Mesenteric fat pad (tissue), 1 donor: ENCODE measurements at places on chromosomes 3 and 15.

DNA sequence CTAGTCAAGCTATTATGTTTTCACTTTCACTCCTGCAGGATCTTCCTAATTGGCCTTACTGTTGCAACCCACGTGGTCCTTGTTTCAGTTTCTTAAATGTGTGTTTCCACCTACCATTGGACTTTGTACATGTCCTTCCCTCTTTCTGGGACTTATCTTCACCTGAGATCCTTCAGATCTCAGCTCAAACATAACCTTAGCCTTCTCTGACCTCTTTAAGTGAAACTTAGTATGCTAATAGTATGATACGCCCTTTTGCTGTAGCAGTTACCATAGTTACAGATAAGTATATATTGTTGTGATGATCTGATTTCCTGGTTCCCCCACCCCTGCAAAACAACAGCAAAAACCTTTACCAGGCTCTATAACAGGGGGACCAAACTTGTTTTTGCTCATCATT lies 35.2 kb downstream of the U2SURP start:
- DNase-seq, result no peak

DNA sequence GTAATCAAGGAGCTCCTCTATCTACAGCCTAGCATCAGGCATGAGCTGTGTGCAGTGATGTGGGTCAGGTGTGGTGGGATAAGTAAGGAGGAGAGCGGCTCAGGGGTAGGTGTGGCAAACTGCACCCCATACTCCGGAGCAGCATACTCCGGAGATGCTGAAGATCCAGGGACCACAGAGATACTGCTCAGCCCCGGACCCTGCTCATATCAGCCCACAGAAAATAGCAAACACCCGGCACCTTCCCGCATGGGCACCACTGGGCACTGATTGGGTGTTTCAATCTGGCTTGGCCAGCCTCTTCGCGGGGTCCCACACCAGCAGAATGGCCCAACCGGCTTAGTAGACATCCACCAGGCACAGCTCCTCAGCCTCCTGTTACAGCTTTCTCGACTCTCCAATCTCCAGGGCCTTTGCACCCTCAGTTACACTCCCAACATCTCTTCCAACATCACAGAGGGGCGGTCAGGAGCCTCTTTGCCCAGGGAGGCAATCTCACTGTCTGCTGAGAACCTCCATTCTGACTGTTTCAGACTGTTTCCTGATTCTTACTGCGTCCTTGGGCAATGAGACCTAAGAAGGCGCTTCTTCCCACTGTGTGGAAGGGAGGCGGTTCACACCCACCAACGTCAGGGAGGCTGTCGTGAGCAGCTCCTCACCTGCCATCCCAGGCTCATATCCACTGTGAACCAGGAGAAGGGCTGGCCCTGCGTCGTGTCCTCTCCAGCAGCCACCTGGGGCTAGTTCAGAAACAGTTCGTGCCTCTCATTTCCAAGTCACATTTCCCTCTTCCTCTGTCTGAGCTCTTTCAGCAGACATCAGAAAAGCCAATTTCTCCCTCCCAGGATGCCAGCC lies 59.8 kb downstream of the CAPN7 start:
- DNase-seq, result no peak

DNA sequence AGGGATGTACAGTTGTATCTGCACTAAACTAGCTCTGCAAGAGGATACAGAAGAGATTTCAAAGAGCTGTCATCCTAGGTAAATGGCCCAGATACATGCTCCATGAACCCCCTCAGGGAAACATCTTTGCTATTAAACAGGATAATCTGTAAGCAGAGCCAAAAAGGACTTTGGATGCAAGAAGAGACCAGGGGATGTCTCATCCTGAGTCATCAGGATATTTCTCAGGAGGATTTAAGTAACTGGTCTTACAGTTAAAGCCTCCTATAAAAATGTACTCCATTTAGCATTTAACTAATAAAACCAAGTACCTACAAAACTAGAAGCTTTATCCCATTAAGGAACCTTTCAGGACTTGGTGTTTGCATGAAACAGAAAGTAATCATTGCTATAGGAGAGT lies 48.2 kb upstream of the PHLDB2 start:
- no peak for DNase-seq

DNA sequence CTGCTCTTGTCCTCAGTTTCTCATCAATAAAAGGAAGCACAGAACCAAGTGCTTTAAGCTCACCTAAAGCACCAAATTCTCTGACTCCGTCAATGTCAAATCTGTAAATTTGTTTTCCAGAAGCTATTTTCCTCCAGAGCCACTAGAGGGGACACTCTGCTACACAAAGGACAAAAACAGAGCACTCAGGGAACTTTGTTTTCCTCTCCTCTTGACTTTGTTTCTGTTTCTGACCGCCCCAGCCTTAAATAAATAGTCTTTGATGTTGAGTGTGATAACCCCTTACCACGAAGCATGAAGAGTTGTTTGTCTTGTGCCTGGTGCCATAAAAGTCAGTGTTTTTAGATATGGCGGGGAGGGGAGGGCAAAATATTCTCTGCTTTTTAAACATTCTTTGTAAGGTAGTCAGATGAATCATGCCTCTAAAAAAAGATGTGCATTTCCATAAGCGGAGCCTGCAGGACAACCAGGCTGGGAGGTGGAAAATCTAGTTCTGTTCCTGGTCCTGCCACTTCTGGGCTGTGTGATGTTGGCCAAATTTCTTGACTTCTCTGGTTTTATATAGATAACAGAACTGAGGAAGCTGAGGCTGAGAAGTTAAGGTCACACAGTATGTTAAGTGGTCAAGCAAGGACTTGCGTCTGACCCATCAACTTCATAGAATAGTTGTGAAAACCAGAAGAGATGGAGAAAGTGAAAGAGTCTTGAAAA lies 7.3 kb upstream of the ZBTB38 start:
- DNase-seq, result no peak

GRCh38 chr15:43316016-43316970 lies 14.1 kb downstream of the LCMT2 start:
- DNase-seq, result no peak

DNA sequence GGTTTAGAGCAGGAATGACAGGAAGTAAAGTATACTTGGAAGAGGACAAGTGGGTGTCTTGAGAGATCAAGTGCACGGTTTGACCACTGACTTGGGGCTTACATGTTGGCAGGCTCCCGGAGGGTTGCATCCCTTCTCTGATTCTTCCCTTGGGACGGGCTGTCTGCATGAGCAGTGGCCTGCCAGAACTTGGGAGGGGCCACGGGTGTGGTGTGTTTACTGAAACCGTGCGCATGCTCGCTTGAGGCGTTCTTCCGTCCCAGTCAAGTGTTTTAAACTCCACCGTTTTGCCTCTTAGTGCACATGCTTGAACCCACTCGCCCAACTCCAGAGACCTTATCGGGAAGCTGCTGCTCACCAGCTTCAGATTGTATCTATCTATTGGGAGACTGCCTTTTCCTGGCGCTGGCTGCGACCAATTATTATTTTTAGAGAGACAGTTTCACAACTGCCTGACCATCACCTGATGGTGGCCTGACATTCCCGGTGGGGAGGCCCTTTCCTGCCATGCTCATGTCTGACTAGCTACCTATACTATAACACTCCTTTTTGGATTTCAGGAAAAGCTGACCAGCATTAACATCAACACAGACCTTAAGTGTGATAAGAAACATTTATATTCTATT lies 14.9 kb upstream of the C3orf22 start:
- DNase-seq, result no peak

GRCh38 chr3:99599894-99600293 lies 38.5 kb upstream of the COL8A1 start:
- no peak for DNase-seq

DNA sequence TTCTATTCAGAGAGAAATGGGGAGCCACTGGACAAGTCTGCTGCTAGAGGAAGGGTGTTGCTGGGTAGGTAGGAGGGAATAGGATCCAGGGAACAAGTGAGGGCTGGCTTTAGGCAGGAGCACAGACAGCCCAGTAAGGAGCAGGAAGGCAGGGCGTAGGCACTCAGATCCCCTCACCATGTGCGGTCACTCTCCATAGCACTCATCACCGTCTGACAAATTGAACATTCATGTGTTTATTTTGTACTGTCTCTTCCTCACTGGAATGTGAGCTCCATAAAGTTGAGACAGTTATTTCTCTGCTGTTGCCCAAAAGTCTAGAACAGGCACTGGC lies 24.2 kb upstream of the LRRC34 start:
- no peak for DNase-seq

- DNase-seq, result no peak
Measured at GRCh38 chr15:74799255-74799855, 13.3 kb upstream of the LMAN1L start.

DNA sequence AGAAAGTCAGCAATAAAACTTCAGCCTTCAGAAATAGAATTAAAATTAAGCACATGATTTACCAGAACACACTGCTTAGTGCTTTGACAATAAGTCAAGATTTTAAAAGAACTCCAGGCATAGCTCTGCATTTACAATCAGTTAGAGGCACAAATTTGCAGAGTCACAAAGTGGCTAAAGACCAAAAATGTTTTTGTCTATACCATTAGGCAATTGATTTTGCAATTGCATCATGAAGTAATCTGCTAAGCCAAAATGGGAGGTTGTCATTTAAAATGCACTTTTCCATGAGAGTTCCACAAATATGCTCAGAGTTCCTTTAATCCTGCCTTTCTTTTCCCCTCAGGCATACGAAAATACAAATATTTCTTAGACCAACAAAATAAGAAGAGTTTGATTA lies 10.1 kb upstream of the DCP1A start:
- DNase-seq, result no peak

DNA sequence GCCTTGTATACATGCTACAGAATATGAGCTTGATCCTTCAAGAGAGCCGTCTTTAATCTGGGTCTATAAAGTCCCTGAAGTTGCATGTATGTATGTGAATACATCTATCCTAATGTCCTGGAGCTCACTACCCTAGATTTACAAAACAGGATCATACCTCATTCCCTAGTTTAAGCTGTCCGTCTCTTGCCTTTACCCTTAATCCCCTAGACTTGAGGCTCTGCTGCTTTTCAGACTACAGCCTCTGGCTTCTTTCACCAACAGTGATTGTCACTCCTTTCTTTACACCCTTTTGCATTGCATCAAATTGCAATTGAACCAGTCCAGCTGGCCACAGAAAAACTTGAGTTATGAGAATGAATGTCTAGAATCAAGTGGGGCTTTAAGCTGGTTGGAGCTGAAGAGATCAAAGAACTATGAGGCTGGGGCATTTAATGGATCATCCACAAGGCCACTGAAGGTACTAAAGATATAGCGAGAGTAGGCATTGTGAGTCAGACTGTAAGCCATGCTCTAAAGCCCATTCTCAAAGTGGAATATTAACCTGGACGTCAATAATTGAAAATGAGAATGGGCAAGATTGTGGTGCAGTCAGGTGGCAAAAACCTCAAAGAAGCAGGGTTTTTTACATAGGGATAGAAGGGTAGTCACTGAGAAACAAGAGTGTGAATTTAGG lies 12.3 kb upstream of the PLD1 start:
- no peak for DNase-seq
